ENCODE measurements at places on chromosomes 11 and 22.

GRCh38 chr11:88482871-88483301, 145.3 kb upstream of the CTSC start:
- DNase-seq, result no peak

GRCh38 chr11:68038718-68039525, at the start of gene TCIRG1:
TCIRG1 (plus strand) TSS chr11:68039025; CDS start chr11:68041272, 2,247 bp downstream.
- no peak for DNase-seq

DNA sequence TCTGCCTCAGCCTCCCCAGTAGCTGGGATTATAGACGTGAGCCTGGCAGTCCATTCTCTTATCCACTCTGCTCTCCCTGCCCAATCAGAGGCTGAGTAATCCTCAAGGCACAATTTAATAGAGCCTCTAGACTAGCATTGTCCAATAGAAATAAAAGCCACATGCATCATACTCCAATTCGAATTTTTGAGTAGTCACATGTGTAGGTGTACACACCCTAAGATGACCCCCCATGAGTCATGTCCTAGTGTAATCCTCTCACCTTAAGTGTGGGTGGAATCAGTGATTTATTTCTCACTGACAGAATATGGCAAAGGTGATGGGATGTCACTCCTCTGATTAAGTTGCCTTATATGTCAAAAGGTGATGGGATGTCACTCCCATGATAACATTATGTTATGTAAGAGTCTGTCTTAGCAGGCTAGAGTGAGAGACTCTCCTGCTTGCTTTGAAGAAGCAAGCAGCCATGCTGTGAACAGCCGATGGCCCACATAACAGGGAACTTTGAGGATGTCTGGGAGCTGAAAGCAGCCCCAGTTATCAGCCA, 61.3 kb downstream of the MN1 start:
- DNase-seq, result no peak

GRCh38 chr11:86179646-86180064, 64.9 kb upstream of the EED start:
- no peak for DNase-seq

- DNase-seq, result no peak
These were observed 153.3 kb downstream of the EFCAB6 start for GRCh38 chr22:43658823-43659222.

- DNase-seq, result no peak
These were observed 754 bp downstream of the NUP50 start for GRCh38 chr22:45164270-45165088.

DNA sequence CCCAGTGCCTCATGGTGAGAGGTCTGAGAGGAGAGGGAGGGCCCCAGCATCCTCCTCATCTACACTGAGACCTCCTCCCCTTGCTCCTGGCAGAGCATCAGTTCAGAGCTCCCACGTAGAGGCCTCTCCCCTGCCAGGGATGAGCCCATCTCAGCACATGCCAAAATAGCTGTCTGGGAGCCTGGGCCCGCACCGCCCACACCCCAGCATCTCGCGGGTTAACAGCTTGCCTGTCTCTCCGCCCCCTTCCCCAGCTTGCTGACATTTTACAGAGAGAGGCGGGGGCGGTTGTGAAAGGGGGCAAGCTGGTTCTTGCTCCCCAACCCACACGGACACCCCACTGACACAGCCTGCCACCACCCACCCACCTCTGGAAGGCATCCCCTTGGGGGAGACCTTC, 6.4 kb downstream of the DGKZ start:
- DNase-seq, result no peak

GRCh38 chr11:134591338-134591737, 179.3 kb upstream of the B3GAT1 start:
- DNase-seq, result no peak

DNA sequence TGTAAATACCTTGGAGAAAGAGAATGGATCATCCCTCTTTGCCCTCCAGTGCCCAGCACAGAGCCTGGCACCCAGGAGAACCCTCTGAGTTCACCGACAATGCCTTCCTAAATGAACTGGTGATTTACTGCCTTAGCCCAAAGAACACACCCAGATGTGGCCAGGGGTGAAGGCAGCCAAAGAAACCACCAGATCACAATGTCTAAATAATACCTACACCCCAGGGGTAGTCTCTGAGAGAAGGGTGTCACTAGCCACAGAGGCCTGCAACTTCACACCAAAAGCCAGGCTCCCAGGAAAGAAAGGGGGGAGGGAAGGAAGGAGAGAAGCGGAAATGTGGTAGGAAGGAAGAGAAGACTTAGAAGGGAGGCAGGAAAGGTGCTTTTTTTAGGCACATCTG, 65.7 kb downstream of the RPL27A start:
- DNase-seq, result no peak

GRCh38 chr11:62953811-62954210, 31.0 kb downstream of the SLC22A6 start:
- DNase-seq, result no peak

GRCh38 chr11:63537293-63538101, 889 bp downstream of the PLAAT4 start:
- DNase-seq, result no peak

GRCh38 chr22:27245056-27245455, 556.5 kb downstream of the MN1 start:
- DNase-seq, result no peak

DNA sequence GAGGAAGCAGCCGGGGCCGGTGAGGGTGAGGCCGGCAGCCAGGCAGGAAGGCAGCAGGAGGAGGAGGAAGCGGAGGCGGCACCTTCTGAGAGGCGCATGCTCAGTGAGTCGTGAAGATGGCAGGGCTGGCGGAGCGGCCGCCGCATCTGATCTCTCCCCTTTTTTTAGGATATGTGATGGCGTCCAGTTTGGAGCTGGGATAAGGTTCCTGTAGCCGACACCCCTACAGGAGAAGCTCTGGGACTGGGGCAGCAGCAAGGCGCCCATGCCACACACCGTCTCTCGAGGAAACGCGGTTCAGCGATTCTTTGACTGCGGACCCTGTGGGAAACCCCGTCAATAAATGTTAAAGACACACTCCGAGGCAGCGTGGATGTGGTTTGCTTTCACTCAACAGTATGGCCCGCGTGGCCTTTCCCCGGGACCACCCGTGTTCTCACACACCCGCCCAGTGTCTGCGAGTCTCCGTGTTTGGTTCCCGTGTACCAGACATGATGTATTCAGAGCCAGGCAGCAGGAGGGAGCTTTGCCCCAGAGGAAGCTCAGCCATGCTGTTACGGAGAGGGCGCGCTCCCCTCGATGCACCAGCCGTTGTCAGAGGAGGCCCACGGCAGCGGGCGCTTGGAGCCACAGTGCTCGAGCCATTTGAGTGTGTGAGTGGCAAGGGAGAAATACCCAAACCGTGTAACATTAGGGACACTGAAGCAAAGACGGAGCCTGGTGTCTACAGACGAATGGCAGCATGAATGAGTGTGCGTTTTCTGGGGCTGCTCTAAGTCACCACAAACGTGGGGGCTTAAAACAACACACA, 27.7 kb upstream of the PARVB start:
- DNase-seq, result peak; percentile 26

GRCh38 chr11:111565114-111565720, 24.7 kb downstream of the LAYN start:
- no peak for DNase-seq

DNA sequence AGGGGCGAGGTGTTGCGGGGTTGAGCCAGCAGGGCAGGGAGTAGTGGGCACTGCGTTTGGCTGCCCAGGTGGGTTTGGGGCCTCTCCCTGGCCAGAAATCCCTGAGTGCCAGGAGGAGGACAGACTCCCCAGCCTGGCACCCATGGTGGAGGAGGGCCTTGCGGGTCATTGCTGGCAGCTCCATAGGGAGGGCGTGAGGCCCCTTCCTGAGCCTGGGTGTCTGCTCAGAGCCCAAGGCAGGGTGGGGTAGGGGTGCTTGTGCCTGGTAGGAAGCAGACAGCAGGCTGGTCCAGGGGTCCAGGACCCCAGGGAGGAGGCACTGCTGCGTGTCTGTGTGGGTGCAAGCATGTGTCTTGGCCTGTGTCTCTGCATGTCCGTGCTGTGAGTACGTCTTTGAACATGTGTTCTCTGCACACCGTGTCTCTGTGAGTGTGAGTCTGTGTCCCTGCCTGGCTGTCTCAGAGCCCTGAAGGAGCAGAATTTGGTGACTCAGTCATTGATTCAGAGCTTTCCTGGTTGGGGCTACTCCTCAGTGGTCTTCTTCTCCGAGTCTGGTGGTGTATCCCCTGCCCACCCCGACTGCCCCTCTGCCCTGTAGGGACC, 3.9 kb downstream of the TSPAN4 start:
- DNase-seq, result no peak

- DNase-seq, result no peak
These were observed 583 bp downstream of the P4HA3 start for GRCh38 chr11:74310857-74311256.

DNA sequence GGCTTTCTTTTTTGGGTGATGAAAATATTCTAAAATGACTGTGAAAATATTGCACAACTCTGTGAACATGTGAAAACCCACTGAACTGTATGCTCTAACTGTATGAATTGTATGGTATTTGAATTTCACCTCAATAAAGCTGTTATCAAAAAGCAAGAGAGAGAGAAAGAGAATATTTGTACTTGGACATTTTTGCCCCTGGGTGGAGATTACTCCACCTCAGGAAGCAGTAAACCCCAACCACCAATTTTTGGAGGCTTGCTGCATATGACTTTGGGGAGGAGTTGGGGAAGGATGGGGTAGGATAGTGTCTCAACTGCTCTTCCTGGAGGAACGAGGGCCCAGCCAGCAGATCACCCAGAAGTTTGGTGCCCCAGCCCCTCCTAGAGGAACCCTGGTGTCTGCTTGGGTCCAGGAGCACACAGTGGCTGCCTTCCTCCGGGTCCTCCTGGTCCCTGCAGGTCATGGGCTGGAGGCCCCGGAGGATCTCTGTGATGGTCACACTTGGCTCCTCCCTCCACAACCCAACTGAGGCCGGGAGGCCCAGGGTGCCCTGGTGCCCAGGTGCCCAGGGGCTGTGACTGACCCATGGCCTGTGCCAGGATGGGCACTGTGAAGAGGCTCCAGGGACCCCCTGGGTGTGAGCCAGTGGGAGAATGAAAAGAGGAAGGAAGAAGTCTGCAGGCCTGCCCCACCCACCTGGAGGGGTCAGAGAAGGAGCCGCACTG, 15.3 kb upstream of the PICK1 start:
- DNase-seq, result no peak

GRCh38 chr22:44683237-44683636, 18.8 kb upstream of the PRR5 start:
- no peak for DNase-seq

GRCh38 chr11:26835611-26836010, 113.8 kb upstream of the SLC5A12 start:
- no peak for DNase-seq

GRCh38 chr22:27578937-27579617, 222.5 kb downstream of the MN1 start:
- no peak for DNase-seq

- DNase-seq, result no peak
These were observed 806.7 kb downstream of the NTM start for GRCh38 chr11:132177106-132177505.

DNA sequence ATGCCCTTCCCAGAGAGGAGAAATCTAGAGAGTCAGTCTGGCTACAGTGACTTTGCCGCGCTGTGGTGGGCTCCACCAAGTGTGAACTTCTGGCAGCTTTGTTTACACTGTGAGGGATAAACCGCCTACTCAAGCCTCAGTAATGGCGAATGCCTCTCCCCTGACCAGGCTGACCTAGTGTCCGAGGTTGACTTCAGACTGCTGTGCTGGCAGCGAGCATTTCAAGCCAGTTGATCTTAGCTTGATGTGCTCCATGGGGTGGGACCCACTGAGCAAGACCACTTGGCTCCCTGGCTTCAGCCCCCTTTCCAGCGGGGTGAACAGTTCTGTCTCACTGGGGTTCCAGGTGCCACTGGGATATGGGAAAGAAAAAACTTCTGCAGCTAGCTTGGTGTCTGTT, 38.6 kb upstream of the PTH start:
- DNase-seq, result no peak

DNA sequence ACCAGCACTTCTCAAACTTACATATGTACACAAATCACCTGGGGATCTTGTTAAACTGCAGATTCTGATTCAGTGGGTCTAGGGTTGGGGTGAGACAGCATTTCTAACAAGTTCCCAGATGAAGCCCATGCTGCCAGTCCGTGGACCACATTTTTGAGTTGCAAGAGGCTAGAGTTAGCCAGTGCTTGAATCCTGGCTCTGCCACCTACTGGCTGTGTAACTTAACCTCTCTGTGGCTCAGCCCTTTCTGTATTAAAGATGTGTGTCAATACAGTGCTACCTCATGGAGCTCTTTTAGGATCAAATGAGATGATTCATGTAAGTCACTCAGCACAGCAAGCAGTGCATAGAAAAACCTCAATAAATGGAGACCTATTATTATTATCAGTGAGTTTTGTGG, 90.2 kb upstream of the ISX start:
- no peak for DNase-seq

DNA sequence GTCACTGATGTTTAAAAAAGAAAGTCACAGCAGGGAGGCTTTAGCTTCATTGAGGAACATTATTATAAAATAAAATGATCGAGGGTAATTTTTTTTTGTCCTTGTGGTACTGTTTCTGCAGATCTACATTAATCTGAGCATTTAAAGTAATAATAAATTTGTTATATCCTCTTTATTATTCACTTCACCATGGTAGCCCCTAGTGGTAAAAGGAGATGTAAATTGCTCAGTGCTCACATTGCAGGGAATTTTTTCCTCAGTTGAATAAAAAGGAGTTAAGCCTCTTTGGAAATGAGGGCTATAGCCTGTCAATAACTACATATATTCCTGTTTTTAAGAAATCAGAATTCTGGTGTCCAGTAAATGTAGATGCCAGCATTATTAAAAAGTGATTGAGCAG, 99.7 kb upstream of the VPREB1 start:
- no peak for DNase-seq

DNA sequence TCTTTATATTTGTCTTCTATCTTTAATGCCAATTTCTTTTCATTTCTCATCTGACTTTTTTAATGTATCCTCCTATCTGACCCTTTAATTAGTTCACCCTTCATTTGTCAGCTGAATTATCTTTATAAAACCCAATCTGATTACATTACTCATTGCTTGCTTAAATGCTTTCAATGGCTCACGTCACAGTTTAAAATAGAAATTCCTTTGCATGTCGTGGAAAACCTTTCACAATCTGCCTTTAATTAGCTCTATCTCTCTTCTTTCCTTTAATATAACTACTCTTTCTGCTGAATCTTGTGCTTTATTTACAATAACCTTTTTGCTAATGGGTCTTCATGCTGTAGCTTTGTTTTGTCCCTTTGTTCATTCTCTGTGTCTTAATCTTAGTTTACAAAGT, 125.7 kb downstream of the DYNC2H1 start:
- DNase-seq, result no peak

DNA sequence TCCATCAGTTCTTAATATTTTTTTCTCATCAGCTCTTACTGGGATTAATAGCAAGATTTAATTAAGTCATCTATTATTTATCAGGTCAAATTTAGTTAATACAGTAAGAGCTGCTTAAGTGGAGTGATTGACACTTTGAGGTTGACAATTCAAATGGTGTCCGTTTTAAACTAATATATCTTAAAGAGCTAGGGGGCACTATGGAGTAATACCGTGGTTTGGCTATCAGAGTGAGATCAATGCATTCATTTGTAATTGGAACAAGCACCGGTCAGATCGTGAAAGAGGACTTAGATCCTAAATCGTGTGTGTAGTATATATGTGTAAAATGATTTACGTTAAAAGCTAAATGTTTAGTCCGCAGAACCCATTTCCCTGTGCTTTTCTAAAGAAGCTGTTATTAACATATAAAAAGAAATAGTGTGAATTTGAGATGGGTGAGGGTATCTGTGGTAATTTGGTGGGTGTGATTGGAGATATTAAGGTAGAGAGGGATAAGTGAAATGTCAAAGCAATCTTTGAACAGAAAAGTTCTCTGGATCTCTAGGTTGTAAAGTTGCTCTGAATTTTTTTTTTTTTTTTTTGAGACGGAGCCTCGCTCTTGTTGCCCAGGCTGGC, 2.3 kb downstream of the SIK2 start:
- no peak for DNase-seq
